ENCODE measurements at places on chromosomes 1 and 21.

- no peak for DNase-seq
These were observed 20.1 kb upstream of the AJAP1 start for GRCh38 chr1:4634156-4634792.

DNA sequence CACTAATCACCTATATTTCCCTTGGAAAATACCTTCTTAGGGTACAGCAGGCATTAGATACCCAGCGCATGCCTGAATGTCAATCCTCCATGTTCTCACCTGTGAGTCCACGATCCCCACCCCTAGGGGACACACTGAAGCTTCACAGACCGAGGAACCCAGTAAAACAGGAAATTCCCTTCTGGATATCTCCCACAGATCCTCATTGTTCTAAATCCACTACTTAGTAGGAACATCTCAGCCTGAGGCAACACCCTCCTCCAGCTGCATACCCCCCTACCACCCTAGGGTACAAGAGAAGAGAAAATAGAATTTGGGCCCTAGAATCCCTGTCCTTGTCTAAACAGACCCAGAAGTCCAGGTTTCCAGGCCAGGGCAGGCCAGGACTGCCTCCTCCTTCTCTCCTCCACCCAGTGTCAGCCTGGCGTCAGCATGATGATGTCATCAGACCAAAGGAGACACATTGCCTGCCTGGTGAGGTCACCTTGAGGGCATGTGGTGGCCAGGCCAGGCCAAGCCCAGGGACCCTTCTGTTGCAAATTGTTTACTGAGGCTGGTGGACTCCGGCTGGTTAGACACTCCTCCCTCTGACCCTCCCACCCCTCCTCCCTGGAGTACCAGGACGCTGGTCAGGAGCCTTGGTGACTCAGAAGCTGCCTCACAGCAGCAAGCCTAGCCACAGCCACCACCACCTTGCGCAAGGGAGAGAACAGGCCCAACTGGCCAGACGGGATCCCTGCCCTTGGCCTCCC, 6.2 kb downstream of the NECTIN4 start:
- peak; percentile 92 for DNase-seq

DNA sequence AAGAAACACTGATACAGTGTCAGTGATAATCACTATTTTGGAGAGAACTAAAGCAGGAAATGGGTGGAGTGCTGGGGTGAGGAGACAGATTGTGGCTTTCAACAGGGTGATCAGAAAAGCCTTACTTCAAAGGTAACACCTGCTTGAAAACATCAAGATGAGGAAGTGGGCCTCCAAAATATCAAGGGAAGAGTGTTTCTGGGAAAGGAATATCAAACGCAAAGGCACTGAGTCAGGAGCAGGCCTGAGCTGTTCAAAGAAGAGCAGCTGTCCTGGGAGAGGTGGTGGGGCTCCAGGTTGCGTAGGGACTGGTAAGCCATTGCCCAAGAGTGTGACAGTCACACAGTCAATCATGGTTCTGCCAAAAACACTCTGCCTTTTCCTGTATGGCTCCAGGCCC, 47.1 kb upstream of the ATP1A1 start:
- no peak for DNase-seq

DNA sequence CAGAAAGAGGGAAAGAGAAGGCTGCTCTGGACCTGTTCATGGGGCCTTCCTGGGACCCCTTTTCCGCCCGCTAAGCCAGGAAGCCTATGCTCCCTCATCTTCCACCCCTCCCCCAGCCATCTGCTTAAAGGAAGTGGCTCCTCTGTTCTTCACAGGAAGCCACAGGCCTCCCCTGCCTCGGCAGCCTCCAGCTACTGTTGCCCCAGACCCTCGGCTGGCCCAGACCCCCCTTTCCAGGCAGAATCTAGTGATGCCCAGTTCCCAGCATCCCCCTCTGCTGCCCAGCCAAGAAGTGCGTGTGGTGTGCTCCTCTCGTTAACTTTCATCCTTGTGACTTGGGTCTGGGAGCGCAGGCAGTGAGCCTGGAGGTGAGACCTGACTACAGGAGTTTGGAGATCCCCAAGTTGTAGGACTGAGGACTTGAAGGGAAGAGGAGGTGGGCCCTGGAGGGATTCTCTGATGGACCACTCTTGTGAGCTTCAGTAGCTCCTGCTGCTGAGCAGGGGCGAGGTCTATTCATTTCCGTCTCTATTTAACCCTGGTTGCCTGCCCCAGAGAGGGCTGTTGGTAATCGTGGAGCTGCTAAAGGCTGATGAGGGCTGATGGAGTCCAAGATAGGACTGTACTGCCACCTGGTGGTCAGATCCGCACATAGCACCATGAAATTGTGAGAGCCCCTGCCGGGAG, 9.1 kb downstream of the IFI6 start:
- peak; percentile 80 for DNase-seq

DNA sequence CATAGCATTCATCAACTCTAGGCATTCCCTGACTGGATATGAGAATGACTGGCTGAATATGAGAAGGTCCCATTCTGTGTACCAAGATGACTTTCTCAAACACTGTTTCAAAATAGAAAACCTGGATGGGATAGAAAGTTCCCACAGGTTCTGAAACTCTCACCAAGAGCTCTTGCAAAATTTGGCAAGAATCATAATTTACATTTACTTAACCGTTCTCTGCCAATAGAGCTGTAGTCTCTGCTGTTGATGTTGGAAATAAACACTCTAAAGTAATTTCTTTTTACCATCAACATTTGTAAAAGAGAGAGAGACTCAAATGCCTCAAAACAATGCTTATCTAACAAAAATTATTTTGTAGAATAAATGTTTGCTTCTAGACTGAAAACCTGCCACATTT, 221.1 kb downstream of the LMO4 start:
- no peak for DNase-seq

GRCh38 chr1:41700986-41701535, 216.6 kb upstream of the EDN2 start:
- no peak for DNase-seq

GRCh38 chr1:41523071-41523470, 38.6 kb upstream of the EDN2 start:
- DNase-seq: no peak

DNA sequence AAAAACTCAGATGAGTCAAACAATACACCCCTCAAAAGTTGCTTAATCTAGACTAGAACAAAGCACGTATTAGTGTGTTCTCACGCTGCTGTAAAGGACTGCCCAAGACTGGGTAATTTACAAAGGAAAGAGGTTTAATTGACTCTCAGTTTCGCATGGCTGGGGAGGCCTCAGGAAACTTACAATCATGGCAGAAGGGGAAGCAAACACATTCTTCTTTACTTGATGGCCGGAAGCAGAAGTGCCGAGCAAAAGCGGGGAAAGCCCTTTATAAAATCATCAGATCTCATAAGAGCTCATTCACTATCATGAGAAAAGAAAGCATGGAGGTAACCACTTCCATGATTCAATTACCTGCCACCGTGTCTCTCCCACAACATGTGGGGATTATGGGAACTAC, 10.1 kb downstream of the JAM2 start:
- no peak for DNase-seq

- DNase-seq: no peak
These were observed 1392.0 kb upstream of the PRMT6 start for GRCh38 chr1:105664495-105664894.

- DNase-seq: no peak
These were observed 1.1 kb downstream of the ZSWIM5 start for GRCh38 chr1:45205011-45205909.

GRCh38 chr21:34906401-34906800, 142.7 kb downstream of the RUNX1 start:
- DNase-seq: no peak

- DNase-seq: no peak
These were observed 17.8 kb downstream of the SCAF4 start for GRCh38 chr21:31713973-31714740.

DNA sequence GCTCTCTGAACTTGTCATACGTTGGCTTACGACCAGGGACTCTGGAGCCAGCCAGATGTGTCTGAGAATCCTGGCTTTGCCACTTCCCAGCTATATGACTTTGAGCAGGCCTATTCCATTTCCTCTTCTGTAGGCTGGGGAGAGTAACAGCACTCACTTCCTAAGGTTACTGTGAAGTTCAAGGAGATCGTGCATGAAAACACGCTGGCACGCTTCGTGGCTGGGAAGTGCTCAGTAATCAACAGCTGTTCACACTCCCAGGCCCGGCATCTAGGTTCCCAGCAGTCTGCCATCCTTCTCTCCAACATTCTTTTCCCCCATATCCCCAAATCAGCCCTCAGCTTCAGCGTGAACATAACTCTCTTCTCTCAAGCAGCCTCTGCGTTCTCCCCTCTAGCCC, 2.0 kb downstream of the ASCL5 start:
- no peak for DNase-seq

- no peak for DNase-seq
These were observed 9.1 kb downstream of the C21orf58 start for GRCh38 chr21:46314441-46315020.

GRCh38 chr21:36186081-36186480, 29.5 kb downstream of the DOP1B start:
- no peak for DNase-seq

- no peak for DNase-seq
These were observed 92.5 kb downstream of the DHRS3 start for GRCh38 chr1:12525311-12526181.
